ENCODE measurements at places on chromosomes 3 and 15.
A peak's percentile ranks its signal among the peaks of the same experiment; 100 is the strongest.

DNA sequence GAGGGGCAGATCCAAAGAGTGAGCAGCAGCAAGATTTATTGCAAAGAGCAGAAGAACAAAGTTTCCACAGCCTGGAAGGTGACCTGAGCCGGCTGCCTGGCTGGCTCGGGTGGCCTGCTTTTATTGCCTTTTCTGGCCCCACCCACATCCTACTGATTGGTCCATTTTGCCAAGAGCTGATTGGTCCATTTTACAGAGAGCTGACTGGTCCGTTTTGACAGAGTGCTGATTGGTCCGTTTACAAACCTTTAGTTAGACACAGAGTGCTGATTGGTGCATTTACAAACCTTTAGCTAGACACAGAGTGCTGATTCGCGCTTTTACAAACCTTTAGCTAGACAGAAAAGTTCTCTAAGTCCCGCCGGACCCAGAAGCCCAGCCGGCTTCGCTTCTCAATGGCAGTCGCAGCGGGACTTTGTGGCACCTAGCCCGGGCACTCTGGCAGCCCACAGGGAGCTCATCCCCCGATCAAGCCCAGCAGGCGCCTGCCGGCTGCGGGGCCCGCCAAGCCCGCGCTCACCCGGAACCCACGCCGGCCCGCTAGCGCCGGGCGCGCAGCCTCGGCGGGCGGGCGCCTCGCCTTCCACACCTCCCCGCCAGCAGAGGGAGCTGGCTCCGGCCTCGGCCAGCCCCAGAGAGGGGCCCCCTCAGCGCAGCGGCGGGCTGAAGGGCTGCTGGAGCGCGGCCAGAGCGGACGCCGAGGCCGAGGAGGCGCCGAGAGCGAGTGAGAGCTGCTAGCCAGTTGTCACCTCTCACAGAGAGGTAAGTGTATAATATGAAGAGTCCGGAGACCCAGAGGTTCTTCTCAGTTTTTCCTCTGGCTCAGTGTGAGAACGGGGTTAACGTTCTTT lies 339.2 kb downstream of the CHL1 start:
- DNase-seq = no peak

DNA sequence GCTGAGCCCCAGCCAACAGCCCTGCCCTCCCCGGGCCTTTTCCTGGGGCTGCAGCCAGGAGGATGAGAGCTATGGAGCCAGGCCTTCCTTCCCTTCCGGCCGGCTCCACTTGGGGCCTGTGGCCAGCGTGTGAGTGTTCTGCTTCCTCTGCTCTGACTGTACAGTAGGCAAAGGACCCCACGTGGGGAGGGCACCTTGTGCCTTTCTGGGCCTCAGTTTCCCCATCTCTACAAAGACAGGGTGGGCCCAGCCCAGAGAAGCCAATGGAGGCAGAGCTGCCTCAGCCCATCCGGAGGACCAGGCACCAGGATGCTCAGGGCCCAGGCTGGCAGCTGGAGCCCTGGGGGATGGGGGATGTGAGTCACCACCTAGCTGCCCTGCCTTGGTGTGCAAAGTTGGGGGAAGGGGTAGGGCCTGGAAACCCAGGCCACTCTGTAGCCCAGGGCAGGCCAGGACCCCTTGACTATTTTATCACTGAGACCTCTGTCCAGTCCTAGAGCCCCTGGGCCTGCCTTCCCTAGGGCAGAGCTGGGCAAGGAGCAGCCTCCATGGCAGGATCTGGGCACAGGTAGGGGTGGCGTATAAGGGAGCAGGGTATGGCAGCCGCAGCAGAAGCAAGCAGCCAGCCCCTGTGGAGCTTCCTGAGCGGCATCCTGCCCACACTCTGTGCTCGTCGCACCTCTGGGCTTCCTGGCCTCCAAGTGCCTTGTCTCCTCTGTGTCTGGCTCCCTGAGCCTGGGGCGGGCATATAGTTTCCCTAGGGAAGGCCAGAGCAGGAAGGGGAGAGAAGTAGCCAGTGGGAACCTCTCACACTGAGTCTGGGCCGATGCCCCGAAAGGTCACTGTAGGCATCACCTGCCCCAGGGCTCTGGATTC lies 1.8 kb downstream of the PSTPIP1 start:
- peak; percentile 76 for DNase-seq

DNA sequence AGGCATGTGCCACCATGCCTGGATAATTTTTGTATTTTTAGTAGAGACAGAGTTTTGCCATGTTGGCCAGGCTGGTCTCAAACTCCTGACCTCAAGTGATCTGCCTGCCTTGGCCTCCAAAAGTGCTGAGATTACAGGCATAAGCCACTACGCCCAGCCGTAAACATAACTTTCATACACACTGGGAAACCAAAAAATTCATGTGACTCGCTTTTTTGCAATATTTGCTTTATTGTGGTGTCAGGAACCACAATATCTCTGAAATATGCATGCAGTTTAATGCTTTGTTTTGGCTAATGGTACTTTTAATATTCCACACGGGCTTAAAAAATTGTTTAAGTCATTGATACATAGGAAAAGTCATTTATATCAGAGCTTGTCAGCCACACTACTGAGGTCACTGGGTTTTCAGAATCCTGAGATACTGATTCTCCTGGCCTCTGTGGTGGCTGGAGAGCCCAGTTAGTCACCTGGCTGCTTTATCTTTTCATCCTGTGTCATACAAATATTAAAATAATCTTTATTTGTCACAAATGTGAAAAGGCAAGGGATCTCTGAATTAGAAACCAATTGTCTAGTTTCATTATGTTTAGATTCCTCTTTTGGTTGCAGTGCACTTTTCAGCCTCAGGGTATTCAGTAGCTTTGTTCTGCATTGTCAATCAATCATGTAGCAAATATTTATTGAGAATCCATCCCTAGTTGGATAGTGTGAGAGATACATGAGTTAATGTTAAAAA lies 10.0 kb downstream of the TMEM62 start:
- DNase-seq = no peak

DNA sequence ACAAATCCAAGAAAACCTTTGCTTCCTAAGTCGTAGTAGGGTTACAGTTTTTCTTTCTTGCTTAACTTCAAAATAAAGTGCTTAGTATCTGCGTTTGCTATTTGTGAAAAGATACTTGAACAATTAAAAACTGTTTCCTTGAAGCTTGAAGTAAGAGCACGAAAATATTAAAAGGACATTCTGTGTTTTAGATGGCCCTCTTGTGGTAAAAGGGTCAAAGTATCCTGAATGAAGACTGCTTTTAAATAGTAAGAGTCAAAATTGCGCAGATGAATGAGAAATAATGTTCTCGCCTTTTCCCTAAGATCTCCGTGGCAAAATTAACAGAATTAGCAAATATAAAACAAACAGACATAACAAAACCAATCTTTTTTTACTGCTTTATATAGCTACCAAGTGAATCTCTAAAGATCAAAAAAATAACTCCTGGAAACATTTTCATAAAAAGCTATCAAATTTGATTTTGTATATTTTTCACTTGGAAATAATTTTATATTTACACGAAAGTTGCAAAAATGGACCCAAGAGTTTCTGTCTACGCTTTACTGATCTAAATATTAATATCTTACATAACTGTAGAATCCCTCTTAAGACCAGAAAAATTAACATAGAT lies 175.4 kb downstream of the MBNL1 start:
- DNase-seq = no peak

- DNase-seq = no peak
Measured at GRCh38 chr3:27792869-27793268, 70.7 kb upstream of the EOMES start.

DNA sequence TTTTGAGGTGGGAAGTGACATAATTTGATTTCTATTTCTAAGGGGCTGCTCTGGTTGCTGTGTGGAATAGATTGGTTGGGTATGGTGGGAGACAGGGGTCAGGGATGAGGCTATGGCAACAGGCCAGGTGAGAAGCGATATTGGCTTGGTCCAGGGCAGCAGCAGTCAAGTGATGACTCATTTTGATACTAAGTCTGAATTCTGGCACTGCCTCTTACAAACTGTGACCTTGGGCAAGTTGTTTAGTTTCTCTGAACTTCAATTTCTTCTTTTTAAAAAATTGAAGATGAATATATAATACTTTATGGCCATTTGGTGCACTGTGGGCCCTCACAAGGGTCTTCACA lies 40.4 kb upstream of the CLSTN2 start:
- DNase-seq = no peak

GRCh38 chr3:158127250-158128219 lies 17.6 kb downstream of the RSRC1 start:
- DNase-seq = no peak

GRCh38 chr3:33746416-33747116 lies 28.5 kb upstream of the CLASP2 start:
- no peak for DNase-seq

DNA sequence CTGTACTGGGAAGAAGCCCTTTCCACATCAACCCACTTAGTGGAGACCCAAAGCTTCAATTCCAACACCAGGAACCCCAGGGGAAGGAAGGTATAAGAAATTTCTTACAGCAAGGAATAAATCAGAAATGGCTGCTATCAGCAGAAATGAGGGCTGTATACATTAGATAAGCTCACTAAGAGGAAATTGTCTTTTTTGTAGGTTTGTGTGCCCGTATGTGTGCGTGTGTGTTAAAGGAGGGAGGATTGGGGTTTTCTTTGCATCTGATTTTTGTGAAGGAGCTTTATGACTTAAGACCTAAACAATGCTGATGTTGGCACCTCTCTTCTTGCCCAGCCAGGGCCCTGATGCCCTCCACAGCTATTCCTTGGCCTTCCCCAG lies 18.6 kb downstream of the ARRDC4 start:
- DNase-seq = no peak

DNA sequence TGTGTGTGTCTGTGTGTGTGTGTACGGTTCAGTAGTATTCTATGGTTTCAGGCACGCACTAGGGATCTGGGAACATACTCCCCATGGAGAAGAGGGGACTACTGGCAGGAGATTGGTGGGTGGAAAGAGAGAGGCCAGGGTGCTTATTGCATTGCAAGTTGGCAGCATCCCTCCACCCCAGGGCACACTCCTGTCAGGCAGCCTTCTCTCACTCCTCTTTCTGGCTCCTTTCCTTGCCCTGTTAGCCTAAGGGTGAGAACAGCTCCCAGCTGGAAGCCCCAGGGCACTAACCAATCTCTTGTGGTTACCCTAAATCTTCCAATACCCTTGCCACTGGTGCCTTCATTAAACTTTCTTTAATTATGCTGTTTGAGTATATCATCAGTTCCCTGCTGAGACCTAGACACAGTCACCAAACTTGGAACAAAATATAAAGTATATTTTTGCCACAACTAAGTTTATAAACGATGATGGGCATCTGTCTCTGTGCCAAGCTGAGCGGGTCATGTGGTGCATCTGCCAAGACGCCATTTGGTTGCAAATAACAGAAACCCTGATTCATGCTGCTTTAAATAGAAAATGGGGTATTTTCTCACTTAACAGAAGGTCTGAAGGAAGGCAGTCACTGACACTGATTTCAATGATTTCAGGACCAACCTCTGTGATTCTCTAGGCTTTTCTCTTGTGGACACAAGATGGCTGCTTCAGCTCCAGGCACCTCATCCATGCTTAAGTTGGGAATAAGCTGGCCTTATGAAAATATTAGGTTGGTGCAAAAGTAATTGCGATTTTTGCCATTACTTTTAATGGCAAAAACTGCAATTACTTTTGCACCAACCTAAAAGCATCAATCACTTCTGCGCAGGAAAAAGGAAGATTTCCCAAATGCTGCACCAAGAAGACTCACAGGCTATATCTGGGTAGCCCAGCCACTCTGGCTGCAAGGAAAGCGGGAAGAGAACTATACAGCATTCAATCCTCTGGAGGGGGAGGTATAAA lies 476.9 kb upstream of the PROK2 start:
- DNase-seq = no peak

GRCh38 chr3:195612075-195612800 lies 28.5 kb upstream of the APOD start:
- no peak for DNase-seq

DNA sequence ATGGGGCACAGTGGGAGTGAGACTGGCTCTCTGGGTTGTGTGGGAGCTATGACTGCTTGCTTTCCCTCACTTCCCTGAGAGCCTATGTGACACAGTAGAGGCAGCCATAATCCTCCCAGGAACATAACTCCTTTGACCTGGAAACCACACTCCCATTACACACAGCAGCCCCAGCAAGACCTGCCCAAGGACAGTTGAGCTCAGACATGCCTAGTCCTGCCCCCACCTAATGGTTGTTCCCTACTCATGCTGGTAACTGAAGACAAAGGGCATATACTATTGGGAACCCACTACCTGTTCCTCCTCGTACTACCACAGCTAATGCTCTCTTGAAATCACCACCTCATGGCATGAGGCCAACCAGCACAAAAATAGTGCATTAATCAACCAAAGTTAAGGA lies 550.4 kb upstream of the ARPP21 start:
- no peak for DNase-seq

DNA sequence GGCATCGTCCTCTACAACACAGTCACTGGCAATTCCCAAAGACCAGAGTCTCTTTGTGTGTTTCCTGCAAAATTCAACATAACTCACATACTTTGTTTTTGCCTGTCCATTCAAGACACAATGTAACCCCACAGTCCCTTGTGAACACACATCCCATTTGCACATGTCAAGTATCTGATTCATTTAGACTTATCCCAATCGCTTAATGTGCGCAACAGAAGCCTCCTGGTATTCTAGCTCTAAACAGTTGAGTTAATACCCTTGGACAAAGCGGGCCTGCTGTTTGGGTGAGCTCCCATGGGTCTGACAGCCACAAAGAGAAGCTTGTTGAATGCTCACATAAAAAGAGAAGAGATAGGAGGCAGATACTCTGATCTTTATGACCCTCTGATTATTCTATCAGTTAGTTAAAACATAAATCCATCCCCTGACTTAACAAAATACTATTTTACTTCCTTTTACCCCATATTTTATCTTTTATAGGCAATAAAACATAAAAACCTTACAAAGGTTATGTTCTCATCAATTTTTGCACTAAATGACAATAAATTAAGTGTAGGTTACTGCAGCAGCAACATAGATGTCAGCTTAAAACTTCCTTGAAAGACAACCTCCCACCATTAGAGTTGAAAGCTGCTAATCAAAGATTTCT lies 79.4 kb downstream of the ANXA2 start:
- no peak for DNase-seq
